ENCODE measurements at places on chromosomes 5 and 9. TPM values are rescaled to one million over a fixed set of nuclear protein-coding genes. Genes with fewer than 3 reads are reported as not detected.

The PLCXD3 gene
- under 0.01 TPM for total RNA-seq

The PLAC8L1 gene
- total RNA-seq, result not detected

The NAIP gene
- total RNA-seq, result 1.9 TPM

The PCDHB9 gene
- 0.15 TPM for total RNA-seq

The SOWAHA gene
- not detected for total RNA-seq

The MVB12B gene
- 2.1 TPM for total RNA-seq

The DNAH5 gene
- total RNA-seq, result 0.32 TPM

The IPO11 gene
- total RNA-seq, result 128 TPM

The SLC4A9 gene
- total RNA-seq, result not detected

The AIF1L gene
- total RNA-seq, result 16.4 TPM

The ELOVL7 gene
- total RNA-seq, result 0.61 TPM

The TPPP gene
- total RNA-seq, result 0.15 TPM

The TMC1 gene
- total RNA-seq, result 1.6 TPM

The FBP2 gene
- total RNA-seq, result not detected

The OR1Q1 gene
- not detected for total RNA-seq

The STRBP gene
- total RNA-seq, result 12.5 TPM

The AFAP1L1 gene
- 54.0 TPM for total RNA-seq

The CNTNAP3 gene
- total RNA-seq, result 13.0 TPM

The GTF2H2 gene
- 20.1 TPM for total RNA-seq

The SLC6A3 gene
- total RNA-seq, result not detected

The ACOT12 gene
- not detected for total RNA-seq

The PCDHB8 gene
- under 0.01 TPM for total RNA-seq

The N4BP3 gene
- 28.1 TPM for total RNA-seq

The SURF4 gene
- 443 TPM for total RNA-seq

The SLC12A7 gene
- total RNA-seq, result 17.2 TPM

The SPINK1 gene
- total RNA-seq, result not detected

The CDH9 gene
- not detected for total RNA-seq

The CDH18 gene
- 0.61 TPM for total RNA-seq

The RHOBTB3 gene
- total RNA-seq, result 72.4 TPM

The CDH12 gene
- not detected for total RNA-seq

The AK1 gene
- total RNA-seq, result 43.5 TPM

The KDM3B gene
- 43.6 TPM for total RNA-seq

The BARX1 gene
- not detected for total RNA-seq

Measured in epithelial cell of umbilical artery (primary cell).